ENCODE measurements at places on chromosomes 7 and 10. TPM values are rescaled to one million over a fixed set of nuclear protein-coding genes. Genes with fewer than 3 reads are reported as not detected.

- peak; percentile 93 for DNase-seq
Observed at GRCh38 chr7:5425507-5426225, 2.0 kb upstream of the TNRC18 start.

- DNase-seq: no peak
Observed at GRCh38 chr10:87916515-87916914, 53.1 kb downstream of the PTEN start.

The COMTD1 gene
- 6.8 TPM for polyA plus RNA-seq

- no peak for DNase-seq
Observed at GRCh38 chr7:45086331-45087065, 2.3 kb downstream of the NACAD start.

The FEZF1 gene
- not detected for polyA plus RNA-seq

The SPDYE9 gene
- 0.11 TPM for polyA plus RNA-seq

DNA sequence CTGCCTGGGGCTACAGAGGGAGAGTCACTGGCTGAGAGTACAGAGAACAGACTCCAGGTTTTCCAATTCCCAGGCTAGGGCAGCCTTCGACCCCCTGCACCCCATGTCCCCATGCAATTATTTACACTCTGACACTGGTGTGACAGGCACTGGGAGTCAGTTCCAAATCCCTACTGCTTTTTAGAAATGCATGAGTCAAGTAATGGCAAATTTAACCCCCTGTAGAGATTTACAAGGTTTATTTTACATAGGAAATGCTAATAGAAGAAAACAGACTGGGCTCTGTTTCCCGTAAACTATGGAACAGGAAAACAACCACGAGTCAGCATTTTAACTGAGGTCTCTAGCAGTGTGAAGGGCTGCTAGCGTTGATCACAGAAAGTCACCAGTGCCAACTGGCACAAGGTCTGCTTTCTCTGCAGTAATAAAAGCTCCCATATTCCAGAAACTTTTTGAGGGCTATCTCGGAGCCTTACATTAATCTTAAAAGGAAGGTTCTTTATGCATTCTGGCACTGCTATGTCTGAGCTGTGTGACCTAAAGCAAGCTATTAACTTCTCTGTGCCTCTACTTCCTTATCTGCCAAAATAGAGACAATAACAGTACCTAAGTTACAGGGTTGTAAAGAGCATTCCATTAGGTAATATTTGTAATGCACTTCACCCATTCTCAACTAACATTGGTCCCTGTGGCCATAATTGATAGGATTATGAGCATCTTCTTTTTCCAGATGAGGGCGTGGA lies 28.2 kb downstream of the NOD1 start:
- no peak for DNase-seq

DNA sequence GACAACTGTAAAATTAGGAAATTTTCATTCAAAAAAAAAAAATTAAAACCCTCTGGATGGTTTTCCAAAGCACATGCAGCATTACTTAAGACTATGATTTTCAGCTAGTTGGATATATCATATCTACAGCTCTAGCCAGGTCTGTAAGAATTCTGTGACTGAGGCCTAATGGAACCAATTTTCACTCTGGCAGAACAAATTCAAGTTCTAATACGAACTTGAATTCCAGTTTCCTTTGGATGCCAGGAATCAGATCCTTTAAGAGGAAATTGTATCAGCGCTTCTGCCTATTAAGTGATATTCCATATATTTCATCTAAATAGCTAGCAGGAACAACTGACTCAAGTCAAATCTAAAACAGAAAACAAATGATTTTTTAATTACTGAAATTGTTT lies 34.8 kb downstream of the SKIDA1 start:
- no peak for DNase-seq

DNA sequence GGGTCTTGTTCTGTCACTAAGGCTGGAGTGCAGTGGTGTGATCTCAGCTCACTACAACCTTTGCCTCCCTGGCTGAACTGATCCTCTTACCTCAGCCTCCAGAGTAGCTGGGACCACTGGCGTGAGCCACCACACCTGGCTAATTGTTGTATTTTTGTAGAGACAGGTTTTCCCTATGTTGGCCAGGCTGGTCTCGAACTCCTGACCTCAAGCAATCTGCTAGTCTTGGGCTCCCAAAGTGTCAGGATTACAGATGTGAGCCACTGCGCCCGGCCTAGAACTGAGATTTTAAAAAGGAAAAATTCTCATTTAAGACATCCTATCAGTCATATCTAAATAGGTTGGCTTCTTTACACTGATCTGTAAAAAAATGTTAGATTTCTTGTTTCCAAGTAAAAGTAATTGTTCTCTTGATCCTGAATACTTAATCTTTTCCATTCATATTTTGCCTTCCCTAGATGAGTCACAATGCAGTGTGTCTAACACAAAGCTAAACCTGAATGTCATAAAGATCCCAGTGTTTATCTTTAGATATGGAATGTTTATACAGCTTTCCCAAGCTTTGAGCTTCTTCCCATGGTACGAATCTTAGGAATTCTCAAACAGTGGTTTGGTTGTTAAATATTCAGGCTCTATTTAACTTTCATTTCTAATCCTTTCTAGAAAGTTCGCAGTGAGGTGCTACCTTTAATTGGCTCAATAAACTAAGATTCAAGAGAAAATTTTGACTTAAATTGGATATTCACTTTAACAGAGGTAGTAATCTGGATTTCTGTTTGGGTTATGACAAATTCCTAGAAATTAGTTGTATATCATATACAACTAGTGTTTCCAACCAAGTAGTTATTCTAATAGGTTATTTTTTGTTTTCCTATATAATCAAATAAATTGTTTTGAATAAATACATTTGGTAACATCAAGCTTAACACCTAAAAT lies 12.1 kb upstream of the LAMB1 start:
- DNase-seq: no peak

- no peak for DNase-seq
Observed at GRCh38 chr7:32092346-32092745, 22.1 kb upstream of the PDE1C start.

DNA sequence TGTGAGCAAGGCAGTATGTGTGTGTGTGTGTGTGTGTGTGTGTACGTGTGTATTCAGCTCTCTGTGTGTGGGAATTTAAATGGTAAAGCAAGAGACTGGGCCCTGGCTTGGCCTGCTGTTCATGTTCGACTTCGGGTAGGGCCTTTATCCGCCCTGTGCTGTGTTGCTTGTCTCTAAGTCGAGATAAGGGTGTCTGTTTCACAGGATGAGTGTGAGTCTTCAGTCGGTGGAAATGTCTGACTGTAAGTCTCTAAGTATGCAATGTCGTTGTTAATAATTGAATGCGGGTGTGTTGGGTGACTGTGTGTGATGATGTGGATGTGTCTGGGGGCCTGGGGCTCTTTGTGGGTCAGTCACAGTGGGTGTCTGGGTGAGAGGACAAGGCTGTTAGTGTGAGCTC lies 34.8 kb downstream of the HIF1AN start:
- DNase-seq: no peak

The PON1 gene
- 0.31 TPM for polyA plus RNA-seq
